ENCODE measurements at places on chromosomes 6 and 20. TPM values are rescaled to one million over a fixed set of nuclear protein-coding genes. Genes with fewer than 3 reads are reported as not detected.

The FAM8A1 gene
- 79.2 TPM for total RNA-seq

DNA sequence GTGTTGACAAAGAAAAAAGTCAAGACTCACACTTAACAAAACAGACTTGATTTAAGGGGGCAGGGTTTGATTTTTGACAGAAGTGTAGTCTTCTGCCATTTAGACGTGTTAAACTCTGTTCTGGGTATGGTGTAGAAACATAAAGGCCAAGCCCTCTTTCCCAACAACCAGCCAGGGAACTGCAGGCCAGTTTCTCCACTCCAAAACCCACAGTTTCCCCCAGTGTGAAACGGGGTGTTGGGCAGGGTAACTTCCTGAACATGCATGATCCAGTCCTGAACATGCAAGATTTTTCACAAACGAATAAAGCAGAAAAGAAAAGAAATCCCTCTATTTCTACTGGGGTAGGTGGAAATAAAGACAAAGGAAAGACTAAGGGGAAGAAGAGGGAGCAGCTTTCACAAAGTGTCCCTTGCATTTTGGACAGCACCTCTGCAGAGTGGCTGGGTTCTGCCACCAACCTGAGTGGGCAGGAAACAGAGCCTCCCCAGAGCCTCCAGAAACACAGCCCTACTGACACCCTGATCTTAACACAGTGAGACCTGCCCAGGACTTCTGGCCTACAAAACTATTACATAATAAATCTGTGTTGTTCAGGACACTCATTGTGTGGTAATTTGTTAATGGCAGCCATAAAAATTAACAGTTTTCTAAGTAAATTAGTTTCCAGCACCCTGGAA lies 7.5 kb downstream of the APMAP start:
- no peaks in the 10 kb centered on the region for H3K27me3 ChIP-seq
- H3K27ac ChIP-seq = no peak overlapping the region
- no peak for DNase-seq
- peaks cover 27% of the 10 kb centered on the region for H3K36me3 ChIP-seq
- no peaks in the 10 kb centered on the region for H3K4me1 ChIP-seq

DNA sequence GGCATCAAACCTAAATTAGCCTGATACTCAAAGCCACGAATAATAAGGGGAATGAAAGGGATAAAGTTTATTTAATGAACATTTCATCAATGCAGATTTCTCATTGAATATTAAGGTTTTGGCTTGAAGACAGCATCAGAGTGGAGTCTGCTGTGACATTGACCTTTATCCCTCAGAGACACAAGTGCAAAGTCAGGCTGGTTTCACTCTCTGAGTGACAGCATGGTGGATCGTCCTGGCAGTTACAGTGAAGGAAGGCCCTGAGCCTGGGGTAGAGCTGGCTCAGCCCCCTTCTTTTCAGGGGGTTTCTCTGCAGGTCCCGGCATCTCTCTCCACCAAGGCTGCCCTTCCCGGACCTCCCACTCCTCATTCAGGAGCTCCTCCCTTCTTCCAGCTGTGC lies 503.1 kb downstream of the PREX1 start:
- H3K36me3 ChIP-seq = no peaks in the 10 kb centered on the region

- DNase-seq = peak; percentile 56
- no peaks in the 10 kb centered on the region for H3K27me3 ChIP-seq
- H3K4me3 ChIP-seq = no peak overlapping the region
- no peaks in the 10 kb centered on the region for H3K36me3 ChIP-seq
- H3K27ac ChIP-seq = no peak overlapping the region
Measured at GRCh38 chr6:8526624-8527023, 91.3 kb upstream of the SLC35B3 start.

DNA sequence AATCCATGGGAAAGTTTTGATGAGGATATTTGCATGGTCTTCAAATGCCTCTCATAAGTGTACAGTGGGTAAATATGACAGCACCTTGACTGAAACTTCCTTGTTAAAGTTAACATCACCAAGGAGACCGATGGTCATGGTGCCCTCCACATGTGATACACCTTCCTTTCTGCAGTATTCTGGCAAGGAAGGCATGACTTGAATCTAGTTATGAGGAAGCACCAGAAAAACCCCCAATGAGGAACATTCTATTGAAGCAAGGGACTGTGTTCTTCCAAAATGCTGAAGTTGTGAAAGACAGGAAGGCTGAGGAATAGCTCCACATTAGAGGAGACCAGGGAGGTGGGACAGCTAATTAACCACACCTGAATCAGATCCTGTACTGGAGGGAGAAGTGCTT lies 118.3 kb downstream of the SLC24A3 start:
- H3K36me3 ChIP-seq = no peaks in the 10 kb centered on the region
- no peak for DNase-seq
- H3K27ac ChIP-seq = no peak overlapping the region
- H3K4me3 ChIP-seq = no peak overlapping the region

- H3K4me3 ChIP-seq = no peak overlapping the region
- no peaks in the 10 kb centered on the region for H3K27me3 ChIP-seq
- no peak for DNase-seq
- H3K27ac ChIP-seq = no peak overlapping the region
- H3K4me1 ChIP-seq = peaks cover 61% of the 10 kb centered on the region
- peaks cover 40% of the 10 kb centered on the region for H3K36me3 ChIP-seq
Measured at GRCh38 chr20:41179961-41180360, 42.6 kb downstream of the PLCG1 start.

DNA sequence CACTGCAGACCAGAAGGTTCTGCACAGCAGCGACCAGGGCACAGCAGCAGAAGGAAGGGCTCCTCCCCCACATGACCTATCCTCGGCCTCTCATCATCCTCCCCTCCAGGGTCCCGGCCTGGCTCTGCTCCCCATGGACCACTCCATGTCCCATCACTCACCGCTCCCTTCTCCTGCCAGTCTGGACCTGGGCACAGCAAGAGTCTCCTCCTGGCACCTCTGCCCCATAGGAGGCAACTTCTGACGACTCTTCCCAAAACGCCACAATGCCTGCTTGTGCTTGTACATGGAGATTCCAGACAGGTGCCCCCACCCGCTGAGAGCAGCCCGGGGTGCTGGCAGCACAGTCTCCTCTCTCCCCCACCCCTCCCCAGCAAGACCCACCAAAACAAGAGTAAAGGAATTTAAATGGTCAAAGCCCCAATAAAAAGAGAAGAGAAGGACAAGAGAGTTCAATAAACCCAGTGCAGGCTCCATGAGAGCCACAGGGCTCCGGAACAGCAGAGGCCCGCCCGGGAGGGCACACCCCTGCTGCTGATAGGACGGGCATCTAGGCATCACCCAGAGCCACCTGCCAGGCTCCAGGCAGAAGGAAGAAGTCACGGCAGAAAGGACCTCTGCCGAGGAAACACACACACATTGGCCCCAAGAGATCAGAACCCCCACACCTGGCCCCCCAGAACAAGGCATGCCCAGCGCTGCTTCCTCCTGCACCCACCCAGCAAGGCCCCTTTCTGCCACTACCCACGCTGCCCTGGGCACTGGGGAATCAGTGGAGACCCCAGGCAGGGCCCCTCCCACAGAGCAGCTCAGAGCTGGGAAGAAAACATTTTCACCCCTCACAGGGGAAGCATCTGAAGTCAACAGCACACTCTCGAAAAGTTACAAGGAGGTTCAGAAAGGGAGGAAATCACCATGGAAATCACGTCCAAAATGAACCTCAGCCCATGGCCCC lies 15.2 kb downstream of the TAF4 start:
- no peak overlapping the region for H3K4me3 ChIP-seq
- H3K4me1 ChIP-seq = peaks cover 51% of the 10 kb centered on the region
- H3K36me3 ChIP-seq = peaks cover 60% of the 10 kb centered on the region
- no peaks in the 10 kb centered on the region for H3K27me3 ChIP-seq

GRCh38 chr20:38445381-38445796 lies 10.3 kb upstream of the SNHG17 start:
- H3K27ac ChIP-seq = no peak overlapping the region
- peaks cover 19% of the 10 kb centered on the region for H3K4me1 ChIP-seq
- no peak overlapping the region for H3K4me3 ChIP-seq
- peaks cover 15% of the 10 kb centered on the region for H3K36me3 ChIP-seq
- DNase-seq = no peak

DNA sequence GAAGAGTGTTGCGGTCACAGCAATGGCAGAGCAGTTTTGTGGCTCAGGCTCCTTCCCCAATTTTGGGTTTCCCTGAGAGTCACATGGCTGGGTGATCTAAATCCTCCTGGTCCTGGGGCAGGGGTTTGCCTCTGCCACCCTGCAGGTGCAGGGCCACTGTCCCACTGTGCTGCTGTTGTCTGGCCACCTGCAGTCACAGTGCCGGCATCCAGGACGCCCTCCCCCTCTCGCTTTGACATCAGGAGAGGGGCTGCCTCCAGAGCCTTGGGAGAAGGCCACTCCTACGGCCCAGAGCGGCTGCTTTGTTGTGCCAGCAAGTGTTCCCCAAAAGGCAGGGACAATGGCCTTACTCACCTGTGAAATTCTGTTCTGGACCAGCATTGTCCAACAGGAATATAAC lies 449.0 kb downstream of the QKI start:
- no peak overlapping the region for H3K4me3 ChIP-seq
- no peaks in the 10 kb centered on the region for H3K36me3 ChIP-seq
- H3K27me3 ChIP-seq = no peaks in the 10 kb centered on the region

- peaks cover 26% of the 10 kb centered on the region for H3K27me3 ChIP-seq
- DNase-seq = no peak
- H3K36me3 ChIP-seq = no peaks in the 10 kb centered on the region
- peak overlapping the region; percentile 59 for H3K4me3 ChIP-seq
Measured at GRCh38 chr6:136549300-136550044, 750 bp downstream of the MAP7 start.

DNA sequence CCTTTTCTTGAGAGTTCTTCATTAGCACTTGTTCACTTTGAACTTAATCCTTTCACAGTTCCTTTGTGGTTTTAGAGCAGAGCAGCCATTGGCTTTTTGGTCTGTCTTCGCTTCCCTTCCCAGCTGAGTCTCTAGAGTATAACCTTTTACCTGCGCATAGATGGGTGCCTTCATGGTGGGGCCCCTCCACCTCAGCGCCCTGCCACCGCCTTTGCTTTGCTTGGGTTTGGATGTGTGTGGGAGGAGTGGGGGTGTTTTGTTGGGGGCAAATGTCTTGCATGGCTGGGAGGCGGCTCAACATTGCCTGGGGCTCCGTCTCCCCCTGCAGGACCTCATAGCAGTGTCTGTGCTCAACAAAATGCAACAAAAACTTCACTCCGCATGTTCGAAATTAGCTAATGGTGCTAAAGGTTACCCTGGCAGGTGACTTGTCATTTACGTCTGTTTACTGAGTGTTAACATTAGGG lies 11.9 kb downstream of the PYGB start:
- H3K4me1 ChIP-seq = peaks cover 18% of the 10 kb centered on the region
- DNase-seq = no peak
- H3K36me3 ChIP-seq = peaks cover 33% of the 10 kb centered on the region
- no peak overlapping the region for H3K27ac ChIP-seq
- no peak overlapping the region for H3K4me3 ChIP-seq

DNA sequence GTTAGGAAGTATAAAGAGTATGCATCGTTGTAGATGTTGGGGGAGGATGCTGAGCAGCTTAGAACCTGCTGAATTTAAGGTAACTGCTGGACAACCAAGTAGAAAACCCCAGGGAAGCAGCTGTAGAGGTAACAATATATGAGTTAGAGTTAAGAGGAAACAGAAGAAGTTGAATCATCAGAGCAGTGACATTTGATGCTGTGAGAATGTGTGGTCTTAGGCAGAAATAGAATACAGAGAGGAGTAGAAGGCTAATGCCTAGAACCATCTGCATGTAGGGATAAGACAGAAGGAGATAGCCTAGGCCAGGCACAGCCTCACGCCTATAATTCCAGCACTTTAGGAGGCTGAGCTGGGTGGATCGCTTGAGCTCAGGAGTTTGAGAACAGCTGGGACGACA lies 22.6 kb upstream of the DYNLRB1 start:
- H3K4me1 ChIP-seq = no peaks in the 10 kb centered on the region
- H3K36me3 ChIP-seq = peaks cover 36% of the 10 kb centered on the region
- no peaks in the 10 kb centered on the region for H3K27me3 ChIP-seq
- H3K27ac ChIP-seq = no peak overlapping the region
- no peak for DNase-seq
- no peak overlapping the region for H3K4me3 ChIP-seq

DNA sequence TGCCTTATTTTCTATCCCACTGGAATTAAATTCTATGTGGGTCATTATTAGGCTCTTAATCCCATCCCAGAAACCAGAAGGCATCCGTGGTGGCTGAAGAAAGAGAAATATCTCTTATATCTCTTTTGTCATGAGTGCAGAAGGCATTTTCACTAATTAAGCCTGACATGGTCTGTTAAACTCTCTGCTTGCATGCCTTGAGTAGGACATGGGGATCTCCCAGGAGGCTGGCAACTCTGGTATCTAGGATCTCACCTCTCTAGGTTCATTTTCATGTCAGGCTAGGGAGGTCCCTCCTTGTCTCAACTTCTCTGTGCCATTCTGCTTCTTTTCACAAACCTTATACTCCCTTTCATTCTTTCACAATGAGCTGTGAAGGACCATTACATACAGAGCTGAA lies 25.3 kb upstream of the GPR63 start:
- H3K36me3 ChIP-seq = no peaks in the 10 kb centered on the region
- H3K27me3 ChIP-seq = no peaks in the 10 kb centered on the region
- H3K4me3 ChIP-seq = no peak overlapping the region
- H3K27ac ChIP-seq = no peak overlapping the region

DNA sequence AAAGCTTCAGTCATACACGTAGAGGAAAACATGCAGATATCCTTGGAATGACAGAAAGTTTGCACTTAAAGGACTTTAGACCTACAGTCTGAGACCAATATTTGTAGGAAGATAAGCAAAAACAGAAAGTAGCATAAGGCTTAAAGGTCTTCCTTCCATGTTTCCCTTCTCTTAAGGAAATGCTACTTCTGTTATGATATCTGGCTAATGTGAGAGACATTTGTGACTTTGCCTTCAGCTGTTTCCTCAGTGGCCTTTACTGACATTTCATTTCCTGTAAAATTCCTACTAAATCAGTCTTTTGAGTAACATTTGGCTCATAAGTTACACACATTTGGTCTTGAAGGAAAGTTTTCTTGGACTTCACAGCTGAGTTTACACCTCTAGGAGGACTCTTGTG lies 713.4 kb downstream of the TBC1D32 start:
- H3K4me3 ChIP-seq = no peak overlapping the region
- DNase-seq = no peak
- H3K27ac ChIP-seq = no peak overlapping the region
- no peaks in the 10 kb centered on the region for H3K36me3 ChIP-seq
- no peaks in the 10 kb centered on the region for H3K27me3 ChIP-seq

DNA sequence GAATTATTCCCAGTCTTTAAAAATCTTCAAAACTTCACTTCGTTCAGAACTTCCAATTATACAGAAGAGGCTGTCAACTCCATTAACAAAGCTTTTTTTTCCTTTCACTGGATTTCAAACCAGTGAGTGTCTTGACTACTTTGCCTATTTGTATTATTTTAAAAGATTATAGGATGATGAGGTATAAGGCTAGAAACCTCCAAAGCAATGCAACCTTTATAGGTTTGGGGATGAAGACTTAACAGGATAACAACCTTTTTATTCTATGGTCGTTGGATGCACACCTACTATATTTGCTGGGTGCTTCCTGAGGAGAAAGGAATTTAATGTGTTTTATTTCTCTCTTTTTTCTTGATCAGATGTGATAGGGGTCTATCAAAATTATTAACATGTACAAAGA lies 1.9 kb upstream of the OVOL2 start:
- H3K4me1 ChIP-seq = peaks cover 34% of the 10 kb centered on the region
- no peak for DNase-seq
- peaks cover 70% of the 10 kb centered on the region for H3K27me3 ChIP-seq
